Hematopoietic multipotent progenitor cell treated with erythropoietin and hydrocortisone succinate and interleukin-3 and kit ligand, for 4 days (in vitro differentiated cells): ENCODE measurements at places on chromosomes 11 and 22.

- DNase-seq = no peak
Observed at GRCh38 chr22:44247923-44248892, 64.5 kb downstream of the SHISAL1 start.

- DNase-seq = no peak
Observed at GRCh38 chr11:24124876-24125275, 372.0 kb upstream of the LUZP2 start.

DNA sequence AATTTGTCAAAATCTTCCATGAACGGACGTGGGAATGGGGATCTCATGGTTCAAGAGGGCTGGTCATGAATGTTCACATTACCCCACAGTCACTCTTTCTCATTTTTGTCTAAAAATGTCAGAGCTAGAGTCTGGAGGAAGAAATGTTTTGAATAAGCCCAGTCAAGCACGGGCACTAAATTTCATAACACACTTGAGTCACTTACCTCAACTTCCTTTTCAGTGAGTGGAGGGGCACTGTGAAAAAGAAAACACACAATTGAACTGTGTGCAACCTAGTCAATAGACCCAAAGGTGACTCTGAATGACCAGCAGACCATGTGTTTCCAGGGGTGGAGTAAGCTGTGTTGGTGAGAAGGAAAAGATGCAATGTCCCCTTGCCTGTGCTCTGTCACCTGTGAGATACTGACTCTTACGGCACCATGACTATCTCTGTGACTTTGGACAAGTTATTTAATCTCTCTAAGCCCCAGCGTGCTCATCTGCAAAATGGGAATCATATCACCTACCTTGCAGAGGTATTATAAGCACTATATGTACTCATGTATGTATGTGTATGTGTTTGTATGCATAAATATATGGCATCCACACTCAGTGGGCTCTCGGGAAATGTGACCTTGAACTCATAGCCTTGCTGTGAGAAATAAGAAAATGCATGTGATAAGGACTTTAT is 38.2 kb upstream of the LYVE1 start:
- peak; percentile 75 for DNase-seq

- DNase-seq = no peak
Observed at GRCh38 chr11:95230810-95231126, 234 bp downstream of the SESN3 start.

DNA sequence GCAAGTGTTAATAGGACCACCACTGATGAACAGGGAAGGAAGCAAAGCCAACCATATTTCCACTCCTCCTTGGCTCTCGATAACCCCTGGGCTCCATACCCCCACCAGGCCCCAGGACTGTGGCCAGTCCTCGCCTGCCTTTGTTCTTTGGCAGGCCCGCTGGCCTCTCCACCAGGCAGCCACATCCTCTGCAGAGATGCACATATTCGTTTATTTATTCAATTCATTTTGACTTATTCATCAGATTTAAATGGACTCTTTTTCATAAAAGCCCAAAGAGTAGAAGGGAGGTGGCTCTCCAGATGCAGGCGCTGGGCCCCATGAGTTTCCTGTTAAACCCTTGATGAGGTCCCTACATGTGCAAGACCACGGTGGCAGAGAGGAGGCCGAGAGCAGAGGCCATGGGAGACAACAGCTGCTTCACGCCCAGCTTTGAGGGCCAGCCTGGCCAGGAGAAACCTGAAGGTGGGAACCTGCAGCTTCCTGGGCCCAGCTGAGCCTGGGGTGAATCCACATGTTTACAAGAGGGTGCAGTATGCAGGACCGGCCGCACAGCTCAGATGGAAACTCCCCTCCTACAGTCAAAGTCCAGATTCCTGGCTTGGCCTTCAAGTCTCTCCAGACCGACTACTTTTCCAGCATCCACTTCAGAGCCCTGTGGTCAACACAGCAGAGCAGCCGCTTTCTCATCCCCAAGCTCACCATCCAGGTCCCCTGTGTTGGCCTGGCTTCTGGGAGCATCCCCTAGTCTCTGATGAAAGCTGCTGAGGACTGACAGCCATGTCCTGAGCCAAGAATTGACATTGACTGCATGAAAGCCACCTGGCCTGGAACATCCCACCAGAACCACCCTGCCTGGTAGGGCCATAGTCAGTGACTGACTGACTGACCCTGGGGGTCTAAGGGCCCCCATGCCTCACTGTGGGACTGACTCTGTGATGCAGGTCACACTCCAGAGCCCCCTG is 39.7 kb upstream of the CCND1 start:
- DNase-seq = no peak

- DNase-seq = peak; percentile 89
Observed at GRCh38 chr11:64000026-64000739, 13.9 kb downstream of the OTUB1 start.

GRCh38 chr11:101254037-101254436 is 124.4 kb upstream of the PGR start:
- DNase-seq = no peak
